CD8-positive, alpha-beta T cell (primary cell): ENCODE measurements at places on chromosomes 6 and 20. TPM values are rescaled to one million over a fixed set of nuclear protein-coding genes. Genes with fewer than 3 reads are reported as not detected.

TNXB gene
- 13.8 TPM for total RNA-seq

SLC18B1 gene
- total RNA-seq, result 10.0 TPM

DNAH8 gene
- not detected for total RNA-seq

PNLDC1 gene
- not detected for total RNA-seq

C6orf15 gene
- not detected for total RNA-seq

EEF1A2 gene
- total RNA-seq, result 0.42 TPM

BHLHE23 gene
- not detected for total RNA-seq

PREX1 gene
- 117 TPM for total RNA-seq

C20orf204 gene
- 7.1 TPM for total RNA-seq

MEI4 gene
- not detected for total RNA-seq

SYNDIG1 gene
- total RNA-seq, result not detected

PACSIN1 gene
- 2.4 TPM for total RNA-seq

SIRPG gene
- 17.1 TPM for total RNA-seq

CCN5 gene
- not detected for total RNA-seq

HNF4A gene
- total RNA-seq, result not detected

LTB gene
- total RNA-seq, result 204 TPM

TREM1 gene
- not detected for total RNA-seq

HDGFL1 gene
- total RNA-seq, result not detected

HLA-DPA1 gene
- total RNA-seq, result 40.5 TPM
